CD4-positive, alpha-beta T cell treated with Interleukin-21 for 1 hour (primary cell): ENCODE measurements at places on chromosomes 5 and 9.

DNA sequence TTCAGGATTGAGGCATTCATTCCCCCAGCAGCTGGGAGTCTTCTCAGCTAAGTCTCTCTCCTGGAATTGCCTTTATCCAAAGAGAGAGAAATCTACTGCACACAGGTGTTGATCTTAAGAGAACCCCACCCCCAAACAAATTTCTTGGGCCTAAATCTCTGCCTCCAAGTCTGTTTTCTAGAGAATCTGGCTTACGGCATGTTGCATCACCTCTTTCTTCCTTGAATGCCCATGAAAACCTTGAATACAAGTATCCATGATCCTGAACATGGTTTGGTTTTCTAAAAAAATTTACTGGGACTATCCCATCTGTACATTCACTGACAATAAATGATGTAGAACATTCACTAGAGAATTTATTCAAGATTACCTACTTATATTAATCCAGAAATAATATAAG lies 401.6 kb downstream of the PDE4D start:
- no peak for DNase-seq

DNA sequence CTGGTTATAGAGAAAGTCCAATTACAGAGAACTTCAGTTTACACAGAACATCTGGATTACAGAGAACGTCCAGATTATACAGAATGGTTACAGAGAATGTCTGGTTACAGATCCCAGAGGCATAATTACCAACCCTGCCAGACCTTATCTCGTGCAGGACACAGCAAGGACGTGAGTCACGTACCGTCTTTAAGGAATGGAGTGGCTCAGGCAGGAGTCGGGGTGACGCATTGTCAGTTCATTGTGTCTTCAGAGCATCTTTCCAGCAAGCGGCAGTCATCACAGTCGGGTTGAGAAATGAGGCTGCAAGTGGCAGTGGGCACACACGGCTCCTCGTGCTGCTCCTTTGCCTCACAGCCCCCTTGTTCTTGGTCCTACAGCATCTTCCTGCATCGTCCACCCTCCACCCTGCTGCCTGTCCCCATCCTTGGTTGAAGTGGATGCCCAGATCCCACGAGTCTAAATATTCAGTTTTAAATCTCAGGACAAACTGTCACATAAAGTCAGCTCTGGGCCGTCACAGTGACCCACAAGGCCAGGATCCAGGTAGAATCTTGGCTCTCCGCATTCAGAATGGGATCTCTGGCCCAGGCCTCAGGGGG lies 30.0 kb upstream of the SLC6A19 start:
- no peak for DNase-seq

DNA sequence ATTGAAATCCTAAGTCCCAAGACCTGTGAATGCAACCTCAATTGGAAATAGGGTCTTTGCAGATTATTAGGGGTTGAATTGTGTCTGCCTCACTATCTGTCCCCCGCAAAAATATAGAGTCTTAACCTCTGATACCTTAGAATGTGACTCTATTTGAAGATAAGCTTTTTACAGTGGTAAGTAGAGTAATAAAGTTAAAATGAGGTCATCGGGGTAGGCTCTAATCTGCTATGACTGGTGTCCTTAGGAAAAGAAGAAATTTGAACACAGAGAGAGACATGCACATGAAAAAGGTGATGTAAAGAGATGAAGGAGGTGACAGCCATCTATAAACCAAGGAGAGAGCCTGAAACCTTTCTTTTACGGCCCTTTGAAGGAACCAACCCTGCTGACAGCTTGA lies 287.1 kb upstream of the ADRA1B start:
- DNase-seq, result no peak

DNA sequence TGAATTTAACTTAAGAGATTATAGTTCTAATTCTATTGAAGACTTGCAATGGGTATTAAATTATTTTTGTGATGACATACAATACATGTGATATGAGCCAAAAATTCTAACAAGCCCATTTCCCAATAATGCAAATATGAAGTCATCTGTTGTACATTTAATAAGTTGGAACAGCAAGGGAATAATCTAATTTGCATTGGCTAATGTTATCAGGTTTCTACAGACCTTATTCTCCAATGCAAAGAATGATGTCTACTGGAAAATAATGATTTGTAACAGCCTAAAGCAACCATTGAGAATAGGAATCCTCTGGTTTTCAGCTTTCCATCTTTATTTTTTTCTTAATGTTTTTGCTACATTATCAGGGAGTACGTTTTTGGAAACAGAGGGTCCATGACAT lies 89.1 kb upstream of the MINAR2 start:
- no peak for DNase-seq

- no peak for DNase-seq
These were observed 304.1 kb upstream of the PANK3 start for GRCh38 chr5:168883281-168883741.

DNA sequence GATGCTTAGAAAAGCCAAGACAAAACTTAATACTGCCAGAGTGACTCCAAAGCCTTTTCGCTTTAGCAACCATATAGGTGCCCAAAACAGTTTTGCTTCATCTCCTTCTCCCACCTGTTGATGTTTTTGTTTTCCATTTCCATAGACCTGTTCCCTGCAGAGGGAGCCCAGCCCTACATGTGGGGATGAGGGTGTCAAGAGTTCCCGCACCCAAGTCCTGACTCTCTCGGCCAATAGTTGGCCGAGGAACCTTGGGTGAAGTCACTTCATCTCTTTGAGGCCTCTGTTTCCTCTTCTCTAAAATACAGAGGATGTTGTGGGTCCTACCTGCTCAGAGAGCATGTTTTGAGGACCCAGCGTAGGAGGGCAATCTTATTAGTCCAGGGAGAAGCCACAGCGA lies 38.5 kb upstream of the LCP2 start:
- peak; percentile 19 for DNase-seq

GRCh38 chr5:73229271-73229670 lies 56.3 kb downstream of the TMEM174 start:
- DNase-seq, result no peak

DNA sequence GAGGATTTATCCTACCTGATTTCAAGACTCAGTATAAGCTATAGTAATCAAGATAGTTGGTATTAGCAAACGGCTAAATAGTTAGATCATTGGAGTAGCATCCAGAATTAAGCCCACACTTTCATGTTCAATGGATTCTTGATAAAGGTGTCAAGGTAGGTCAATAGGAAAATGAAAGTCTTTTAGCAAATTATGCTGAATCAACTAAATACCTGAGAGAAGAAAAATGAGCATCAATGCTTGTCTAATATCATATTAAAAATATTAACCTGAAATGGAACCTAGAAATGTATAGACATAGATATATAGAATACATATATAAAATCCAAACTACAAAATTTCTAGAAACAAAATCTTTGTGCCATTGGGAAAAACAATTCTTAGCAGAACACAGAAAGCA lies 685.6 kb downstream of the DTWD2 start:
- DNase-seq, result no peak

DNA sequence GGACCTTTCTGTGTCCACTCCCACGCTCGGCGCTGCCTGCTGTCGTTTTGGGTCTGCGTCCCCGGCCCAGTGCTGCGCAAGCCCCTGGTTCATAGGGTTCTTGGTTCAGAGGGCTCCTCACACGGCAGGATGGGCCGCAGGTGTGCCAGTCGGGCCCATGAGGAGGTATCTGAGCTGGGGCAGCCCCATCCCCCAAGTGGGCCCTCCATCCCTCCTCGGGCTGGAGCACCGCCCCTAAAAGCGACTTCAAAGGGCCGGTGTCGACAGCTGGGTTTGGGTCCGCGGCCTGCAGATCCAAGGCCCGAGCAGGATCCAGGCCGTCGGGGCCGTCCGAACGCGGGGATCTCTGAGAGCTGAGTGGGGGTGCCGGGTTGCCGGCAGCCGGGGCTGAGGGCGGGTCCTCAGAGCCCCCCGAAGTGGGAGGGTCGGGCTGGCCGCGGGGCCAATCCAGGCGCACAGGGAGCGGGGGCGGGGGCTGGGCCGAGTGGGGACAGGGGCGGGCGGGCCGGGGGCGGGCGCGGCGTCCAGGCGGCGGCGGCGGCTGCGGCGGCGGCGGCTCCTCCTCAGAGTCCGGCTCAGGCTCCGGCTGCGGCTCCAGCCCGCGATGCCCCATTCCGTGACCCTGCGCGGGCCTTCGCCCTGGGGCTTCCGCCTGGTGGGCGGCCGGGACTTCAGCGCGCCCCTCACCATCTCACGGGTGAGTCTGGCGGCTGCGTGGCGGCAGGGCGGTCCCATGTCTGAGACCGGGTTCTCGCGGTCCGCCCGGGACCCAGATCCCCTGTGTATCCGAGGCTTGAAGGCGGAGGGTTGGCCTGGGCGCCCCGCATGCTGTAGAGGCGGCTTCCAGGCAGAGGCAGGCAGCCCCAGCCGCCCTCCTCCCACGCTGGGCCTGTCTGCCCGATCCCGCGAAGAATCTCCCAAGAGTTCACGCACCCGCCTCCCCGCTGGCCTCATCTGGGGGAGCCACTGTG lies at the start of gene PDLIM4:
TSS of gene PDLIM4 (plus strand) at position 566 of the 971 bp plus-strand sequence. CDS start at position 605, 39 bp downstream.
- no peak for DNase-seq

DNA sequence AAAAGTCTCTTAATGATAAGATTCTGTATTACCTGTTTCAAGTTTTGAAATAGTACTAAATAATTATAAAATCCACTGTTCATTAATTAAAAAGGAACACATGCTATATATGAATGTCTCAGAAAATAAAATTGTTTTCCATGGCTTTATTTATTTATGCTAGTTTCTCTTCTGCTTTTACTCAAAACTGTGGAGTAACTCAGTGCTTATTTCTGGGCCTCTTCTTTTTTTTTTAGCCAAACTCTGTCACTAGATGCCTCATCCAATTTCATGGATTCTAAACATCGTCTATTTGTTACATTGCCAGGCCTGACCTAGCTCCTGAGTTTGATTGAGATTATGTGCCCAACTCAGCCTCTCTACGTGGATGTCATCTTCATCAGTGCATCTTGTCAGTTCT lies 1509.7 kb downstream of the MAT2B start:
- no peak for DNase-seq

GRCh38 chr5:38994324-38994927 lies 79.8 kb downstream of the RICTOR start:
- peak; percentile 60 for DNase-seq

GRCh38 chr5:4627131-4627530 lies 513.0 kb upstream of the ADAMTS16 start:
- no peak for DNase-seq

DNA sequence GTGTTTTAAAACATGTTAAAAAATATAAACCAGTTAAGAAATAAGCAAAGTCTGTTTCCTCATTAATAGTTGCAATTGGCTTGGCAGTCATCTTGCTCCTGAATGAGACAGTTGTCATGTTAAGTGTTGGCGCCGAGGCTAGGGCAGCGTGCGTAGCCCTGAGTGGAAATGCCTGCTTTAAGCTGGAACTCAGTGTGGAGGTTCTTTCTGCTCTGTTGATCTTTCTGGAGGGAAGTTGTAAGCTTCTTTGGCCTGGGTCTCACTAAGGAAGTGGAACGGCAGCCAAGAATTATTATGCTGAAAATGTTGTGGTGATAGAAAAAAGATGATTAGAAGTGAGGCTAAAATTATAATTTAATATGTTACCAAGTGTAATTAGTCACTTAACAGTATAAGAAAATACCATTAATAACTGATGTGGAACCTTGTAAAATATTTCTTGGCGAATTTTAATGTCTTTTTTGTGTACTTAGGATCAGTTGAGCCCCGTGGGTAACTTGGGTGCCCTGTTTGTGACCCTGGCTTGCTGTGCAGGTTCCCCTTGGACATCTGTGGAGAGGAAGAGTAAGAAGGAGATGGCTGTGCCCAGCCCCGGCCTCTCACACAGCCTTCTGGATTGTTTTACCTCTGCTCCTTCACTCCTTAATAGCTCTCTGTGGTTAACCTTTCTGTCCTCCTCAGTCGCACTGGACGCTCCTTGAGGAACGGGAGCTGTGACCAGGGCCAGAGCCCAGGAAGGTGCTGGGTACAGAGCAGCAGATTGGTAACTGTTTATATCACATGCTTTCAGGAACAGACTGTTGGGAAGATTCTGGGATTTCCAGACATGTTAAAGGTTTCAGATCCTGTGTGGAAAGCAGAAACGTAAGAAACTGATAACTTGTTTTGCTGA lies 31.0 kb downstream of the PCBD2 start:
- no peak for DNase-seq

- DNase-seq, result no peak
These were observed 13.9 kb upstream of the COL5A1 start for GRCh38 chr9:134627417-134628353.

DNA sequence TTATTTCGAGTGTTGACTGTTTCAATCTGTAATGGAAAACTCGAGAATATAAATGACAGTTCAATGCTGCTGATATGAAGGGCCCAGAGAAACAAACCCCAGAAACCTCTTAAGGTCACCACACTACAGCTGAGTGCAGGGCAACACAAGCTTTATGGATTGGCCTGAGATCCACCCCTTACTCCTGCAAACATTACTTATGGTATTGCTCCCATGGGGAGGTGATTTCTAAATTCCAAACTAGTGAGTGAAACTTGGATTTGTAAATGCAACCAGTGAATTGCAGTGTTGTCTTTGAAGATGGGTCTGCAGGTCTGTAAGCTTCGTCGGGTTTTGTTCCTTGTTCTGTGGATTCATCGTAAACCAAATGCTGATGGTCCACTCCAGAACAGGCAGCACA lies 85.4 kb downstream of the NTRK2 start:
- no peak for DNase-seq

- DNase-seq, result peak; percentile 30
These were observed 1.3 kb downstream of the MAT2B start for GRCh38 chr5:163506726-163507125.

DNA sequence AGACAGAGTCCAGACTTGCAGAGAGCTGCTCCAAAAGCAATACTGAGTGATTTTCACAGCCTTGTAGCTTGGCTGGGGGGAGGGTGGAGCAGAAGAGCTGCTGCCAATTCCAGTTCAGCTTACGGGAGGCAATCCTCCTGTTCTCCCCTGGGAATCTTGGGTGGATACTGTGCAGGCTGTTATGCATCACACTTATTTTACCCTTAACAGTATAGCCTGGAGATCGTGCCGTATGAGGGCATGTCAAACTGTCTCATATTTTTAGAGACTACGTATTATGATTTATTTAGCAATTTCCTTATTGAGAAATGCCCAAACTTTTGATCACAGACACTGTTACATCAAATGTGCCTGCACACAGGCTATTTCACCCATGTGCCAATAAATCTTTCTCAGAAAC lies 85.2 kb downstream of the BASP1 start:
- no peak for DNase-seq

DNA sequence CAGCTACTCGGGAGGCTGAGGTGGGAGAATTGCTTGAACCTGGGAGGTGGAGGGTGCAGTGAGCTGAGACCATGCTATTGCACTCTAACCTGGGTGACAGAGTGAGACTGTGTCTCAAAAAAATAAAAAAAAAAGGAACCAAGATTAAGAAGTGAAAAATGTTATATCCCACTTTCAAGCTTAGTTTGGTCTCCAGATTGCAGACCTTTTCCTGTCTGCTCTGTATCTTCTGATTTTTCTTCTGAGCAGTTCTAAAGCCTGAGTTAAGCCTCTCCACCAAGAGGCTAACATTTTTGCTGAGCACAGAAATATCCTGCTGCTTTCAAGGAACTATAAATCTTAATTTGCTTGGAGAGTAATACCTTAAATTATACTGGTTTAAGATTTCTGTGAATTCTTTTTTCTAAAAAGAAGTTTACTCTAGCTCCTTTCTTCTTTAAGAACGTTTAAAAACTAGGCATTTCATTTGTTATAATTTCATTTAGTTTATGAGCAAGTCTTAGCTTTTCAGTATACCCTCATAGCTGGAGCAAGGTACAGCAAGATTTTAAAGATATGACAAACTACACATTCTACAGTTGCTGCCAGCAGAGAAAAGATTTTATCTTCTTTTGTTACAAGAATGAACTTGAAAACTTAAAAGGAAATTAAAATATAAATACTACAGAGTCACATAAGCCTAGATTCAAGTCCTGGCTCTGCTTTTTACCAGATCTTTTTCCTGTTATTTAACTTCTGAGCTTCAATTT lies 55.0 kb downstream of the GARNL3 start:
- no peak for DNase-seq

- DNase-seq, result no peak
These were observed 91.0 kb downstream of the MRPL36 start for GRCh38 chr5:1708592-1709141.
